ENCODE measurements at places on chromosomes 3 and 15. TPM values are rescaled to one million over a fixed set of nuclear protein-coding genes. Genes with fewer than 3 reads are reported as not detected.

The EHD4 gene
- total RNA-seq: 20.7 TPM

The HHLA2 gene
- 0.36 TPM for total RNA-seq

GRCh38 chr15:100301910-100302431 lies 39.8 kb downstream of the ADAMTS17 start:
- H3K4me1 ChIP-seq: no peaks in the 10 kb centered on the region
- H3K4me3 ChIP-seq: no peak overlapping the region
- DNase-seq: no peak
- no peaks in the 10 kb centered on the region for H3K27me3 ChIP-seq
- no peak overlapping the region for H3K27ac ChIP-seq

- no peak overlapping the region for H3K4me3 ChIP-seq
- H3K27me3 ChIP-seq: no peaks in the 10 kb centered on the region
- no peaks in the 10 kb centered on the region for H3K36me3 ChIP-seq
- peaks cover 1% of the 10 kb centered on the region for H3K4me1 ChIP-seq
- H3K27ac ChIP-seq: no peak overlapping the region
- no peak for DNase-seq
These were observed 34.2 kb upstream of the SKIL start for GRCh38 chr3:170323331-170323730.

- H3K27ac ChIP-seq: no peak overlapping the region
- H3K27me3 ChIP-seq: no peaks in the 10 kb centered on the region
- H3K4me1 ChIP-seq: no peaks in the 10 kb centered on the region
- no peaks in the 10 kb centered on the region for H3K36me3 ChIP-seq
- DNase-seq: no peak
These were observed 244.6 kb upstream of the WNT5A start for GRCh38 chr3:55731741-55732140.

Data from ovary (tissue), 10 donors.